Upper lobe of left lung (tissue), 6 donors: ENCODE measurements at places on chromosomes 1 and 21.

- no peaks in the 10 kb centered on the region for H3K36me3 ChIP-seq
- no peaks in the 10 kb centered on the region for H3K27me3 ChIP-seq
- no peaks in the 10 kb centered on the region for H3K4me1 ChIP-seq
- H3K4me3 ChIP-seq, result no peak overlapping the region
Measured at GRCh38 chr1:204314171-204314892, 45.4 kb downstream of the PLEKHA6 start.

- no peak overlapping the region for H3K27ac ChIP-seq
- DNase-seq, result no peak
- H3K4me1 ChIP-seq, result no peaks in the 10 kb centered on the region
- peaks cover 4% of the 10 kb centered on the region for H3K36me3 ChIP-seq
- no peak overlapping the region for H3K4me3 ChIP-seq
Measured at GRCh38 chr1:218332416-218332815, 12.7 kb upstream of the TGFB2 start.

GRCh38 chr21:33069994-33070743 is at the start of gene OLIG1:
OLIG1 (plus strand) TSS chr21:33070141; CDS start chr21:33070247, 106 bp downstream.
- H3K27me3 ChIP-seq, result peaks cover 16% of the 10 kb centered on the region
- peak; percentile 93 for DNase-seq
- H3K36me3 ChIP-seq, result no peaks in the 10 kb centered on the region
- H3K4me3 ChIP-seq, result peak within 1 kb of the TSS; percentile 44

DNA sequence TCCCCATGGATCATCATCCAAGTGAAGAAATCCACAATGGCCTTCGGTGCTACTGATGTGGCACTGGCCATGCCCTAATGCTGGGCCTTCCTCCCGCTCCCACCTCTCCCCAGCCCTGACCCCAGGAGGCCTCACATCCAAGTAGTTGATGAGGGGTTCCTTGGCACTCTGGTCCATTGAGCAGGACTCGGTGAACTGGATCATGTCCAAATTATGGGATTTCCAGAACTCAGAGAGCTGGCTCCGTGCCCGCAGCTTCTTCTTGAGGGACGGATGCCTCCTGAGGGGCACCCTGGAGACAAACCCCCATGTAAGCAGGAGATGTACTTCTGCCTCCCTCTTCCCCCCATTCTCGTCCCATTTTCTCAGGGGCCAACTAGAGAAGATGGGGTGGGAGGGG is 929 bp downstream of the CTSE start:
- no peak for DNase-seq
- H3K27me3 ChIP-seq, result no peaks in the 10 kb centered on the region
- H3K4me3 ChIP-seq, result peak overlapping the region; percentile 40
- no peaks in the 10 kb centered on the region for H3K36me3 ChIP-seq

DNA sequence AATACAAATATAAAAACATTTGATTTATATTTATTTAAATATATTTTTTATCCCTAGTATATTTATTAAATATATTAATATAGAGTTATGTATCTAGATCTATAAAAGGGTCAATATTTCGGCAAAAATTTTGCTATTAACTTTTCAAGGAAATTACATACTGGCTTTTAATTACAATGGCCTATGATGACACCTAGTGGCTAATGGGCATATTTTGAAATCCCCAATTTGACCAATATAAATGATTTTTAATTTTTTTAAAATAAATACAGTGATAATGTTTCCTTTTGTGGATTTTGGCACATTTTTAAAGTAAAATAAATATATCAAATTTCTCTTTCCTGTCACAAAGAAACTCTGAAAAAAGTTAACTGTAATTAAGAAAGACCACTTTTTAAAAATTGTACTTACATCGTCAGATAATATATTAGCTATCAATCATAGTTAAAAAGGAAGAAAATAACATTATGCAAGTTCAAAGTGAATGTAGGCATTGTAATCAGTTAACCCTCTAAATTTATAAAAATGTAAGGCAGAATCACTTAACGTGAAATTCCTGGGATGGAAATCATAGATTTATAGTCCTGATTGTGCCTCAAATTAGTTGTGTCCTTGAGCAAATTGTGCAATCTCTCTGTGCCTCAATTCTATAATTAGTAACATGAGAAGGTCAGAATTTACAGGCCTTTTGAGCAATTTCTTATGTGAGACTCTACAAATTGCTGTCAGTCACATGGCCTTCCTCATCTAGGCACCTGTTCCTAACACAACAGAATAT is 25.6 kb upstream of the RGS13 start:
- no peaks in the 10 kb centered on the region for H3K4me1 ChIP-seq
- no peak overlapping the region for H3K4me3 ChIP-seq
- no peak for DNase-seq
- no peaks in the 10 kb centered on the region for H3K27me3 ChIP-seq
- no peaks in the 10 kb centered on the region for H3K36me3 ChIP-seq

DNA sequence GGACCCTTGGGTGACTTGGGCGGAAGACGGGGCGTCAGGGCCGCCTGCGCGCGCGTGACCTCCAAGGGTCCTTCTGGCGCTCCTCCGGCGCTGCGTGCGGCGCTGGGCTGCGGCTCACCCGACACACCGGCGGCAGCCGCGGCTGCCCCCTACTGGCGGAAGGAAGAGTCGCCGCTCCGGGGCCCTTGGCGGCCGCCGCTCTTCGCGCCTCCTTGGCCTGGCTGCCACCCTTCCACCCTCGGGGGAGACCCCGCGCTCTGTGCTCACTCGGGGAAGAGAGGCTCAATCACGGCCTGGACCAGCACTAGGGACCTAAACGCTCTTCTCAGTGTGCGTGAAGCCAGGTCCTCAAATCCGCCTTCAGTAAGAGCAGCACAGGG is 89.7 kb downstream of the DMRTA2 start:
- peaks cover 14% of the 10 kb centered on the region for H3K4me1 ChIP-seq
- H3K27ac ChIP-seq, result no peak overlapping the region
- H3K27me3 ChIP-seq, result no peaks in the 10 kb centered on the region
- DNase-seq, result peak; percentile 92

GRCh38 chr1:1407636-1408318 is 684 bp upstream of the MRPL20 start:
- H3K4me3 ChIP-seq, result peak overlapping the region; percentile 96
- DNase-seq, result peak; percentile 88
- H3K4me1 ChIP-seq, result peaks cover 47% of the 10 kb centered on the region
- no peaks in the 10 kb centered on the region for H3K27me3 ChIP-seq

DNA sequence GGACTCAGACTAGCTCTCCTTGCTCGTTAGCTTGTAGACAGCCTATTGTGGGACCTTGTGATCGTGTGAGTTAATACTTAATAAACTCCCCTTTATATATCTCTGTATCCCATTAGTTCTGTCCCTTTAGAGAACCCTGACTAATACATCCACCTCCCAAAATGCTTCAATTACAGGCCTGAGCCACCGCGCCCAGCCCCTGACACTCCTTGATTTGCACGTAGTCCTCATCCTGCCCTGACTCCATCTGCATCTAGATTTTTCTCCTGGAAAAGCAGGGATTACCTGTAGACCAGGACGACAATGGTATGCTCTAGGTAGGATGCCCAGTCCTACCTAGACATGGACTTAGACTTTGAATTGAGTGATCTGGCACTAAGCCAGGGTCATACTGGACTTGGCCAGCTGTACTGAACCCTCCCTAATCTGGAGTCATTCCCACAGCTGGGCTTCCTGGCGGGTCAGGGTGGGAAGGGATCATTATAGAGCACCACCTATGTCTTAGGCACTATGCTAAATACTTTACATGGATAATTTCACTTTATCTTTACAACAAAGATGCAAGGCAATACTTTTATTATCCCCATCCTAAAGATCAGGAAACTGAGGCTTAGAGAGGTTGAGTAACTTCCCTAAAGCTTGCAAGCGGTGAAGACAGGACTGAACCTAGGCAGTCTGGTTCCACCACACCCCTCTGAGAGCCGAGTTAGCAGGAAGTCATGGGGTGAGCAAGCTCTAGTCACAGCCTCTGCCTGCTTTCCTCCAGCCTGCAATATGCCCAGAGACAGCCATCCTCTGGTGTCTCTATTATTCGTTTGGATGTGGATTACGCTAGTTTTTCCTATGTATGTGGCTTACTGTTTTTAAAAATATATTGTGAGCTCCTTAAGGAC is 89.4 kb downstream of the DTL start:
- peaks cover 10% of the 10 kb centered on the region for H3K4me1 ChIP-seq
- no peak overlapping the region for H3K27ac ChIP-seq
- no peaks in the 10 kb centered on the region for H3K27me3 ChIP-seq
- no peak for DNase-seq

DNA sequence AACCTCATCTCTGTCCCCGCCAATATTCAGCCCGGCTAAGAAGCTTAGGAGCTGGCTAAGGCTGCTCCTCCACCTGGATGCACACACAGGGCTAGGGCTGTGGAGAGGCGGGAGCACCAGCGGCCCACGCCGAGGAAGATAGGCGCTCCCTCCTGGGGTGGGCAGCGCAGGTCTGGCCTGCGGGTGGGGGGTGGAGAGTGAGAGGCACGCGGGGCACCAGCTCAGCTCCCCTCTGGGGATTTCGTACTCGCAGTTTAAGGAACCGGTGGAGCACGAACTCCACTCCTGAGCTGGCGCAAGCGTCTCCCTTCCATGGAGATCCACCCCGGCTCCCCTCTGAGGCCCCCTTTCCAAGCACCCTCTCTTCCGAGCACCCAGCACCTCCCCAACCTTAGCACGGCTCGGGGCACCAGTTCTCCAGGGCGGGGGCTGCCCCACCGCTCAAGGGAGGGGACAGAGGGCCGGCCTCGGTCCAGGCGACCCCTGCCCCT is 433 bp upstream of the KAZN start:
- peaks cover 23% of the 10 kb centered on the region for H3K27me3 ChIP-seq
- H3K4me3 ChIP-seq, result no peak overlapping the region
- H3K4me1 ChIP-seq, result no peaks in the 10 kb centered on the region
- peak; percentile 52 for DNase-seq

GRCh38 chr1:2876846-2877245 is 75.4 kb upstream of the TTC34 start:
- H3K27me3 ChIP-seq, result no peaks in the 10 kb centered on the region
- no peaks in the 10 kb centered on the region for H3K36me3 ChIP-seq
- no peak for DNase-seq
- H3K4me1 ChIP-seq, result no peaks in the 10 kb centered on the region
- no peak overlapping the region for H3K4me3 ChIP-seq

- H3K4me3 ChIP-seq, result no peak overlapping the region
- DNase-seq, result no peak
- H3K27me3 ChIP-seq, result no peaks in the 10 kb centered on the region
- H3K36me3 ChIP-seq, result no peaks in the 10 kb centered on the region
- peaks cover 21% of the 10 kb centered on the region for H3K4me1 ChIP-seq
Measured at GRCh38 chr21:38170704-38171682, 85.8 kb upstream of the KCNJ15 start.

- H3K36me3 ChIP-seq, result no peaks in the 10 kb centered on the region
- H3K4me1 ChIP-seq, result peaks cover 5% of the 10 kb centered on the region
- H3K4me3 ChIP-seq, result no peak overlapping the region
- no peaks in the 10 kb centered on the region for H3K27me3 ChIP-seq
- H3K27ac ChIP-seq, result no peak overlapping the region
Measured at GRCh38 chr1:103517380-103518047, 8.0 kb upstream of the RNPC3 start.

DNA sequence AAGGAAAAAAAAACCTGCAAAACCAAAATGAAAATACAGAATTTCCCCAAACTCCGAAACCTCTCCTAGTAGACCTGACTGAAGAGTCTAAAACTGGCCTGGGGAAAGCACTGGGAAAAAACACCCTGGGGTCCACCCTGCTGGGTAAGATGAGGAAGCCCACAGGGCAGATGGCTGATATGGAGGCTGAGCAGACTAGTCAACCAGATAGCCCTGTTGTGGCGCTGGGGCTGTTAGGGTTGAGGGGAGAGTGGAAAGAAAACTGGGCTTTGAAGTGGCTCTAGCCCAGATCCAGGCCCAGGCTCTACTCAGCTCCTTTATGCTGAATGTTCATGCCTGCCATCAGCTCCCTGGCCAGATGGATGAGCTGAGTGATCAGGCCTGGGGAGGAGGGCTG is 6.8 kb upstream of the SLAMF1 start:
- DNase-seq, result no peak
- H3K36me3 ChIP-seq, result no peaks in the 10 kb centered on the region
- H3K27me3 ChIP-seq, result no peaks in the 10 kb centered on the region
